ENCODE measurements at places on chromosomes 5 and 9. TPM values are rescaled to one million over a fixed set of nuclear protein-coding genes. Genes with fewer than 3 reads are reported as not detected.

- no peaks in the 10 kb centered on the region for H3K27me3 ChIP-seq
- no peak for DNase-seq
- H3K4me3 ChIP-seq = no peak overlapping the region
- no peaks in the 10 kb centered on the region for H3K4me1 ChIP-seq
- no peak overlapping the region for H3K27ac ChIP-seq
- no peaks in the 10 kb centered on the region for H3K36me3 ChIP-seq
Measured at GRCh38 chr9:22354699-22355384, 91.8 kb upstream of the DMRTA1 start.

DNA sequence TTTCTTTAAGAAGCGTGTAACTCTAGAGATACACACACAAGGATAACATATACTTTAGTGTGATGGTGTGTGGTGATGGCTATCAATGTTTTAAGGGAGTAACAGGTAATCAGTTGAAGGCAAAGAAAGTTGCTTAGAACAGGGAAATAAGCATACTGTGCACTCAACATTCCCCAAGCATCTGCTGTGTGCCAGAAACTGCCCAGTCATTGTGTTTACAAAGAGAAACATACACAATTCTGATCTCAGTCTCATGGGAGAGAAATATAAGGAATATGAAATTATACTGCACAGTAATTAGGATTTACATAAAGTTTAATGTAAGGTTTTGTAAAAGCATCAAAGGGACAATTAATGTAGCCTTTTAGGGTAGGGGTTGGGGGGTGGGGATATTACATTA, 224.1 kb upstream of the TYRP1 start:
- H3K27me3 ChIP-seq = no peaks in the 10 kb centered on the region
- H3K36me3 ChIP-seq = no peaks in the 10 kb centered on the region
- DNase-seq = no peak

- DNase-seq = no peak
- peaks cover 20% of the 10 kb centered on the region for H3K27me3 ChIP-seq
- no peaks in the 10 kb centered on the region for H3K36me3 ChIP-seq
- no peak overlapping the region for H3K27ac ChIP-seq
Measured at GRCh38 chr9:134245179-134245578, 80.8 kb upstream of the RNU6ATAC start.

DNA sequence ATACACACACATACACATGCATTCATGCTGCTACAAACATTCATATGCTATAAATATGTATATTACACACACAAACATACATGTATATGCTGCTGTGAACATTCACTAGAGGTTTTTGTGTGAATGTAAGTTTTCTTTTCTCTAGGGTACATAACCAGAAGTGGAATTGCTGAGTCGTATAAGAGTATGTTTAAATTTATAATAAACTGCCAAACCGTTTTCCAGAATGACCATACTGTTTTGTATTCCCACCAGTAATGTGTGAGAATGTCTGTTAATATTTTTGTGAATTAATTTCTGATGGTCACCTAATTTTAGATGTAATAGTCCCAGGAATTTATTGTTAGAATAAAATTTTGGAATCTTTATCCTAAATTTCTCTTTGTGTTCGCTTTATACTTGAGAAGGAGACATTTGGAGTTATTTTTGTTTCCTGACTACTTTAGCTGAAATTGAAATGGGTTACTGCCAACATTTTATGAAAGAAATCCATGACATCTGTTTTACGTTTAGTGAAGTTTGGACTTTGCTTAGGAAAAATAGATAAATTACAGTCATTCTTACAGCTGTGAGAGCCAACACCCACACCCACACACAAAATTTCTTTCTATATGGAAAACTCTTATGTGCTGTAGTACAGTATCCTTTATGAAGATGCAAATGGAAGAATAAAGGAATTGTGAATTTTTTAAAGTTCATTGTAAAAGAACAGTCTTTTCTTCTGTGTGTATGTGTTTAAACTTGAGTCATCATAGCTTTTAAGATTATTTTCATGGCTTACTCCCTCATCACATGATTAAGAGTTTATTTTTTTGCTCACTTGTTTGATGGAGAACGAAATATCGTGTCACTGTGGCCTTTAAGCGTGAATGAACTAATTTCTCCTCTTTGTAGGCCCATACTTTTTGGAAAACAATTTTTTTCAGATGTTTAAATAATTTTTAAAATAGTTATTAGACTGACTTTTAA, 24.3 kb downstream of the CENPP start:
- peak overlapping the region; percentile 51 for H3K4me3 ChIP-seq
- H3K4me1 ChIP-seq = peaks cover 17% of the 10 kb centered on the region
- H3K27ac ChIP-seq = peak overlapping the region; percentile 73
- H3K36me3 ChIP-seq = no peaks in the 10 kb centered on the region
- peak; percentile 70 for DNase-seq

DNA sequence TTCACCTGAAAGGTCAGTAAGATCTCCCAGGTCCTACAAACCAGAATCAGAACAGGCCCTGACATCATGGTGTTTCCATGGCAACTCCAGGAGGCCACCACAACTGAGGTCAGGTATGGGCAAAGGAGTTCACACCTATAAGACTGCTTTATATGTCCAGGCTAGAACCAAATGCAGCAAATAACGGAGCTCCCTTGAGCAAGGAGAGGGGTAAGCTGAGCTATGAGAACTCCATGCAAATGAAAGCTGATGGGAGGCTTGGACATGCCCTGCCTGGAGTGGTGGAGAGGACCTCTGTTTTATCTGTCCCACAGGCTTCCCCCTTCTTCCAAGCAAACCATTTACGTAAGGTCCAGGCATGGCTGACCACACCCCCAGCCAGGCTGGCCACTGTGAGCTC, 207.7 kb downstream of the SPOCK1 start:
- no peaks in the 10 kb centered on the region for H3K27me3 ChIP-seq
- no peak for DNase-seq
- no peaks in the 10 kb centered on the region for H3K4me1 ChIP-seq
- H3K4me3 ChIP-seq = no peak overlapping the region

- DNase-seq = peak; percentile 69
- no peaks in the 10 kb centered on the region for H3K27me3 ChIP-seq
- H3K4me3 ChIP-seq = 0 out of 2 replicates have a peak overlapping the region, but pooled peaks have one; percentile 1
- peaks cover 19% of the 10 kb centered on the region for H3K4me1 ChIP-seq
- no peaks in the 10 kb centered on the region for H3K36me3 ChIP-seq
Measured at GRCh38 chr9:78713614-78714405, 416.9 kb downstream of the PSAT1 start.

DNA sequence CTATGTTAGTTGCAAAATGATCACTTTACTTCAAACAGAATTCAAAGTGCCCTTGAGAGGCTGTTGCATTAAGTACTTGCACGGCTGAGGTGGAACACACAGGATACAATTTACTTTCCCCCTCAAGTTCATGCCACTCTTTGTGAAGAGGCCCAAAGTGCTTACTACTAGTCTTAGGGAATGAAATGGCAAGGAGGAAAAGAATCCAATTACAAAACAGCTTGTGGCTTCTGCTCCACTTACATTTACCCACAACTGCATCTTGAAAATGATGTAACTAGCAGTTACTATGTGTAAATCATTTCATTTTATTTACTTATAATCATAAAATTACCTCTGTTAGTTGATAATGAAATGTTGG, 14.6 kb downstream of the FOXD1 start:
- H3K27me3 ChIP-seq = no peaks in the 10 kb centered on the region
- H3K4me1 ChIP-seq = peaks cover 41% of the 10 kb centered on the region
- H3K36me3 ChIP-seq = no peaks in the 10 kb centered on the region
- peak; percentile 68 for DNase-seq

- DNase-seq = no peak
- H3K27me3 ChIP-seq = no peaks in the 10 kb centered on the region
- no peak overlapping the region for H3K27ac ChIP-seq
- no peak overlapping the region for H3K4me3 ChIP-seq
- H3K4me1 ChIP-seq = peaks cover 32% of the 10 kb centered on the region
Measured at GRCh38 chr5:115265220-115265619, 2.5 kb upstream of the PGGT1B start.

- H3K27me3 ChIP-seq = no peaks in the 10 kb centered on the region
- DNase-seq = peak; percentile 21
- no peak overlapping the region for H3K27ac ChIP-seq
- no peaks in the 10 kb centered on the region for H3K36me3 ChIP-seq
- H3K4me3 ChIP-seq = no peak overlapping the region
Measured at GRCh38 chr5:131854134-131854533, 57.3 kb upstream of the FNIP1 start.

- DNase-seq = no peak
- no peak overlapping the region for H3K4me3 ChIP-seq
- H3K36me3 ChIP-seq = no peaks in the 10 kb centered on the region
- peaks cover 9% of the 10 kb centered on the region for H3K4me1 ChIP-seq
Measured at GRCh38 chr5:150206098-150206778, 16.4 kb downstream of the SLC6A7 start.

GRCh38 chr9:118568704-118569103, 800.5 kb downstream of the BRINP1 start:
- H3K4me1 ChIP-seq = peaks cover 23% of the 10 kb centered on the region
- H3K36me3 ChIP-seq = no peaks in the 10 kb centered on the region
- H3K4me3 ChIP-seq = no peak overlapping the region
- no peak for DNase-seq

DNA sequence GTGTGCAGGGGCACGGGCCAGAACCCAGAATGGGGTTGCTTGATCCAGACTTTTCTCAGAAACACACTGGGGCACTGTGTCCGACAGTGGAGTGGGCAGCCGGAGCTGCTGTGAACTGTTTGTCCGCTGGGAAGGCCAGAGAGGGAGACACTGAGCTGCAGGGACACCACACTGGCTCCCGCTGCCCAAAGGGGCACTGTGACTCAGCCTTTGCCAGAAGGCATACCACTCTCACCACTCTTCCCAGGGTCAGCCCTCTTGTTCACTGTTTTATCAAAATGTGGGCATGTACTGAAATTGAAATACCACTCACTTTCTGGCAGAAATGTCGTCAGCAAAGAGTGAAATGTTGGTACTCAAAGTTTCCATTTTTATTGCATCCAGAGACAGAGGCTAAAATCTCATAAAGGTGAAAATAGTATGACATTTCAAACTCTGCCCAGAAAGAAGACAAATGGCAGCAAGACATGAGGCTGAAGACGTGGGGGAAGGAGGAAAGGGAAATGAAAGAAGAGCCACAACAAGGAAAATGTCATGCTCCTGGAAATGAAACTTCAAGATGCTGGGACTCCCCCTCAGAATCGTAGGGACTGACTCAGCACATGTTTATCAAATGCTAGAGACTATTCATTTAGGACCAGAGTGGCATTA, 4.5 kb upstream of the IL7R start:
- H3K27ac ChIP-seq = no peak overlapping the region
- no peak overlapping the region for H3K4me3 ChIP-seq
- no peaks in the 10 kb centered on the region for H3K27me3 ChIP-seq
- H3K4me1 ChIP-seq = peaks cover 34% of the 10 kb centered on the region

DNA sequence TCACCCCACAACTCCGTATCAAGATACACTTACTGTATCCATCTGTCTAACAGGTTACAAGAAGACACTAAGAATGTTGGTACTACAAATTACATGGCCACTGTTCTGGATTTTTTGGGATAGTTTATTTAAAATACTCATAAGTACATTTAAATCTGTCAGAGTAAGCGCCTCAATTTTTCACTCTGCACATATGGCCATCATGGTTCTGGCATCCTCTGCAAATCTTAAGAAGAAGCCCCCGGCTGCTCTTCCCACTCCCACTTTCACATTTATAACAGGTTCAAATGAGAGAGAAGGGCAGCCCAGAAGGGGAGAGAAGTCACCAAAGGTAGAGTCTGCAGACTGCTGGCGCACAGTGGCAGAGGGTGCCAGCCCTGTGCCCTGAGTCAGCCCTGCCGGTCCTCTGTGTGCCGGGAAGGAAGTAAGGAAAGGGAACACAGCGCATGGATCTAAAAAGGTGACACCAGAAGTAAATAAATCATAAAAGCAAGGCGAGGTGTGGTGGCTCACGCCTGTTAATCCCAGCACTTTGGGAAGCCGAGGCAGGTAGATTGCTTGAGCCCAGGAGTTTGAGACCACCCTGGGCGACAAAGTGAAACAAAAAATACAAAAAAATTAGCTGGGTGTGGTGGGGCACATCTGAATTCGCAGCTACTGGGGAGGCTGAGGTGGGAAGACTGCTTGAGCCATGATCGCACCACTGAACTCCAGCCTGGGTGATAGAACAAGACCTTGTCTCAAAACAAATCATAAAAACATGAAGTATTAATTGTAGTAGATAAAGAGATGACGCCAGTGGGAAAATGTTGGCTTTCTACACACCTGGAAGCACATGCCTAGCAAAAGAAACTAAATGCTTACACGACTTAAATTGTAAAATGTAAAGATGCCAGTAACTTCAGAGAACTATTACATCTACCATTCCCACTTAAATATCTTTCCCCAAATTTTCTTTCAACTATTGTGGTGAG, 30.0 kb downstream of the RNF130 start:
- DNase-seq = no peak
- no peak overlapping the region for H3K4me3 ChIP-seq
- H3K36me3 ChIP-seq = no peaks in the 10 kb centered on the region
- no peaks in the 10 kb centered on the region for H3K27me3 ChIP-seq
- H3K27ac ChIP-seq = no peak overlapping the region

DNA sequence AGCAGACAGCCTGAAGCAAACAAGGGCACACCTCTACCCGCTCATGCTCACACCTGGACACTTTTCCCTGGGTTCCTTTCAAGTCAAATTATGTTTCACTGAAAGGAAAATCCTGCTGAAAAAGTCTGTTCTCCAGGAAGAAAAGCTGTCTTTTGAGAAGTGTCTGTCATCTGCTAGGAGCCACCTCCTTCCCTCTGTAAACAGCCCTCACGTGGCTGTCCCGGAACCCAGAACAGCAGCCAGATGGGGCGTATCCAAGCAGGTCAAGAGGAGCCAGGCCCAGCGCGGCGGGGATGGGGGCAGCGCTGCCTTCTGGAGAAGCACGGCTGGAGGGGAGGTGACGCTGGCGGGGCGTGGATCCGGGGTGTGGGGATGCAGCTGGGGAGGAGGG, at the start of gene PNPLA7:
Gene PNPLA7 (minus strand): TSS at position 172 of the 391 bp plus-strand sequence. CDS start 205 bp downstream, outside the sequence.
- no peaks in the 10 kb centered on the region for H3K27me3 ChIP-seq
- H3K4me3 ChIP-seq = peak within 1 kb of the TSS; percentile 87
- H3K36me3 ChIP-seq = peaks cover 8% of the 10 kb centered on the region
- H3K27ac ChIP-seq = peak within 1 kb of the TSS; percentile 56

- no peak overlapping the region for H3K4me3 ChIP-seq
- no peaks in the 10 kb centered on the region for H3K36me3 ChIP-seq
- no peak overlapping the region for H3K27ac ChIP-seq
- H3K4me1 ChIP-seq = peaks cover 10% of the 10 kb centered on the region
- DNase-seq = no peak
Measured at GRCh38 chr5:172745838-172746237, 25.2 kb downstream of the DUSP1 start.

PGM5 gene
- not detected for total RNA-seq

SLC34A3 gene
- not detected for total RNA-seq

GMCL2 gene
- total RNA-seq = not detected

POC5 gene
- 14.5 TPM for total RNA-seq

PCDHB14 gene
- 4.3 TPM for total RNA-seq

PCDHGA2 gene
- total RNA-seq = 6.3 TPM

FBXL17 gene
- total RNA-seq = 15.7 TPM

ADRB2 gene
- total RNA-seq = not detected

PCDHB3 gene
- 1.1 TPM for total RNA-seq

C5orf58 gene
- not detected for total RNA-seq

SHOC1 gene
- total RNA-seq = not detected

Data from GM23248 (cell line).